ENCODE measurements at places on chromosomes 3 and 15.

DNA sequence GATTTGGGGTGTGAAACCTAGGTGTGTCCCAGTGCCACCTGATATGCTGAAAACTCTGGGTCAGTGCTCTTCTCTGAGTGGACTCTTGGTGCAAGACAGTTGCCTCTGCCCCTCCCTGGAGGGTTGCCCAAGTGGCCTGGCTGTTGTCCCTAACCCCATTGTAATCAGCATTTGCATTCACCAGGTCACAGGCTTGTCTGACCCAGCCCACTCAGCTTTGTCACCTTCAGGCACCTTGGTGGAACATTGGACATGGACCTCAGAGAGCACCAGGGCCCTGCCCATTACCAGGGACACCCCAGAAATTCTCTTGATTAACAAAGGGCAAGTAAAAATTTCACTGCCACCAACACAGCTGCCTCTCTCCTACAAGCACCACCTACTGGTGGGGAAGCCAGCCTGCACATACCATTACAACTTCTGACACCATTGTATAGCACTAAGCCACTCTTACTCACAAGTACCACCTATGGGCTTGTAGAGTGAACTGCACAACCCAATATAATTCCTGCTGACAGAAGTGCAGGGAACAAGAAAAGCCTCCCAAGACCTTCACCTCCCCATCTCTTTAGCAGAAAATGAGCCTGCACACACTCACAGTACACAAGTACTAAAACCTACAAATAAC is 324.6 kb downstream of the EPHA6 start:
- DNase-seq = no peak

- DNase-seq = no peak
These were observed 178.2 kb downstream of the TNIK start for GRCh38 chr3:171282041-171282440.

DNA sequence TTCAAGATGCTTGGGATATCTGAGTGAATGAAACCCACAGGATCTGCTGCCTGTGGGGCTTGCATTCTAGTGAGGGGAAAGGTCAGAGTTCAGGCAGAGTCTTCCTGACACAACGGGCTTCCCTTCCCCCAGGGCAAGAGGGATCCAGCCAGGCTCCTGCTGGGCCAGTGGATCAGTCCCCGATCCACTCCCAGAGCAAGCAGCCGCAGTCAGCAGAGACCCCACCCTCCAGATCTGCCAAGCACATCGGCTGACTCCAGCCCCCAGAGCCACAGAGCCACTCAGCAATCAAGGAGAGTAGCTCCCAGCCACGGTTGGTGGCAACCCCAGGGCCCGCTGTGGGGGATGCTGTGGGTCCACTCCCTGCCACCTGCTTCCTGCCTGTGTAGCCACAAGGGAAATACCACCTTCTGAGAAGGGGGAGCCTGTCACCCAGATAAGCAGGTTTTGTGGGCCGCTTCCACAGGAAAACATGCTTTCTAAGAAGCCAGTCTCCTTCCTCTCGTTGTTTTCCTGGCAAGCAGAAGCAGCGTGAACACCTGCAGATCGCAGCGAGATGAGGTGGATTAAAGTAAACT is 44.9 kb downstream of the CPN2 start:
- DNase-seq = no peak

DNA sequence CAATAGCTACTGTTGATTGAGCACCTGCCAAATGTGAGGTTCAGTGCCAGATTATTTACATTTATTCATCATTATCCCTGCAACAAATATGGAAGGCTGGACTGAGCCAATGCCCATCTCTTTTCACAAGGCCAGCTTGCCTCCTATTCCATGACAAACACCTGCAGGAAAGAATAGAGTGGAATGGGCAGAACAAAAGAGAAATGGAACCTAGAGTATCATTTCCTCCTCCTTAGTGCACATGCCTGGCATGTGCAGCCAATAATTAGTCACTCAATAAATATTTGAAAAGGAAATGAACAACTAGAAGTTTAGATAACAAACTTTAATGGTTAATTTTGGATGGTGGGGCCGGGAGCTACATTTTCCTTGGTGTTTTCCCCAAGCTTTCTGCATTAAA is 61.4 kb upstream of the MYRIP start:
- no peak for DNase-seq

All from NCI-H187 treated with DMSO at 0.1 percent for 48 hours (cell line).